ENCODE measurements at places on chromosomes 6 and 20.
A peak's percentile ranks its signal among the peaks of the same experiment; 100 is the strongest.

DNA sequence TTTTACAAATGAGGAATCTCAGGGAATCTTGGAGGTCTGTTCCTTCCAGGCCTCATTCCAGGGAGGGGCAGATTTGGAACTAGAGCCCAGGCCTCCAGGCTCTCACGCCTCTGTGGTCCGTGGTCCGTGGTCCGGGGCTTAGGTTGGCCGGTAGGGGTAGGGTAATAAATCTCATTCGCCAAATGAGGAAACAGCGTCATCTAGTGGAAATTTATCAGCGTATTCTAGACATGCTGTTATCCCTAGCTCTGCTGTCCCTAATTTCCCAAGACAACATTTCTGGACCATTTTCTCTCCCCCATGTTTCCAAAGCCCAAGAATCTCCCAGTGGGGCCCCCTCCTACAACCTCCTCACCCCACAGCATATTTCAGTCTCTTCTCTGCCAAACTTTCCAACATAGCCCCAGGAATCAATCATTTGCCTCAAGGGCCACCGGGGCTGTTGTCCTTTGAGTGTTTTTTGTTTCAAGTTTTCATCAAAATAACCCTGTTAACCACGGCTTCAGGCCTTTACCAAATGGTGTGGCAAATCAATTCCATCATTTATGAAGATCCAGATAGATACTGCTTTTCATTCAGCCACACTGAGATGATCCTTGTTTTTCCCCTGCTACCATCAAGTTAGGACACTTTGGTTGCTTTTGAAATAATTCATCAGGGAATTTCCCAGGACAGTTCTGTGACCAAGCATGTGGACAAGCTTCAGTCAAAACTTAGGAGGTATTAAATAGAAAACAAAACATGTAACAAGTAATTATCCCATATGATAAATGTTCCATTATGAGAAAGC is 126.8 kb downstream of the ALDH8A1 start:
- H3K36me3 ChIP-seq: no peaks in the 10 kb centered on the region
- no peak overlapping the region for H3K27ac ChIP-seq

- H3K27ac ChIP-seq: no peak overlapping the region
- DNase-seq: no peak
- H3K4me3 ChIP-seq: no peak overlapping the region
- no peaks in the 10 kb centered on the region for H3K27me3 ChIP-seq
These were observed 366.7 kb downstream of the THBS2 start for GRCh38 chr6:168886964-168887363.

DNA sequence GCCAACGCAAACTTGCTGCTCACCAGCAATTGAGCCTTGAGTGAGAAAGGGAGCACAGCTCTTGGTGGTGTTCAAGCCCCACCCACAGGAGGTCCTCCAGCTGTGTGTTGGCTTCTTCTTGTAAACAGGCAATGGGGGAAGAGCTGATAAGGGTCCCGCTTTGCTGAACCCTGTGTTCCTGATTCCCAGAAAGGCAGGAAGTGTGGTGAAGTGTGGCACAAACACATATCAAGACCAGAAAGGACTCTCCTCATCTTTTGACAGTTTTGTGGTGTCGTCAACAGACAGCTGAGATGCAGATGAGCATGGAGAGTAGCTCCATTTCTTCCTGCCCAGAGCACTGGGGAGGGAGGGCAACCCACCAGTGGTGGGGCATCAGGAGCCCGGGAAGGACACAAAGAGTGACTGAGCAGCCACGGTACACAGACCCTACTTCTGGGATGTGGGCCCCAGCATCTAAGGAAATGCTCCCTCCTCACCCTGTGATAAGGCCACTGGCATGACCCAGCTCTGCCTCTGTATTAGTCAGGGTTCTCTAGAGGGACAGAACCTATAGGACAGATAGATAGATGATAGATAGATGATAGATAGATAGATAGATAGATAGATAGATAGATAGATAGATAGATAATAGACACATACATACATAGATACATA is 188.9 kb upstream of the TAB2 start:
- H3K36me3 ChIP-seq: no peaks in the 10 kb centered on the region
- H3K27ac ChIP-seq: no peak overlapping the region
- H3K27me3 ChIP-seq: no peaks in the 10 kb centered on the region

- H3K4me3 ChIP-seq: no peak overlapping the region
- H3K27me3 ChIP-seq: no peaks in the 10 kb centered on the region
- H3K4me1 ChIP-seq: no peaks in the 10 kb centered on the region
- peaks cover 42% of the 10 kb centered on the region for H3K36me3 ChIP-seq
- H3K27ac ChIP-seq: no peak overlapping the region
These were observed 48.4 kb downstream of the DHX35 start for GRCh38 chr20:39010496-39010895.

- DNase-seq: no peak
- no peak overlapping the region for H3K27ac ChIP-seq
- no peaks in the 10 kb centered on the region for H3K27me3 ChIP-seq
These were observed 610.3 kb downstream of the RNF144B start for GRCh38 chr6:18997375-18997826.

DNA sequence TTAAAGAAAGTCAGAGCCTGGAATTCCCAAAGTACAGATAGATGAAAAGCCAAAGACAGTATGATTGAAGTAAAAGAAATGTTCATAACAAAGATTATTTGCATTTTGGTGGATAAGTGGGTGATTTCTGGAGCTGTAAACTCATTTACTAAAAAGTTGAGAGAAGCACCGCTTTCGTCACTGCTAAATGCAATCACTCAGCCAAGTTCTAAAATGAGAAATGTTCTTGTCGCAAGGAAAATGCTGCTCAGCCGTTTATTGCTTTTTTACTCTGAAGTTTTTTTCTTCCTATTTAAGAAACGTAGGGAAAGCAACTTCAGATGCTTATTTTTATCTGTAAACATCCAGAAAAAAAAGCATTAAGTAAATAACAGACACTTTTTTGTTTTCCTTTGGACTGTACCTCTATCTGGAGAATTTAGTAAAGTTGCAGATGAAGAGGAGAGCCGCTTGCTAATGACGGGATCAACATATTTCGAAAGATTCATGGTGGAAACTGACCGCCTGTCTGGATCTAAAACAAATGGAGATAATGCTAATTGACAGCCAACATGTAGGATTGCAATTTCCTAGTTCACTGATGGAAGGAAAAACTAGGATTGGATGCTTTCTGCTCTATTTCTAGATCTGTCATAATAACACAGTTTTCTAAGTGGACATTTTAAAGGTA is 93.8 kb upstream of the BCLAF1 start:
- H3K4me1 ChIP-seq: no peaks in the 10 kb centered on the region
- no peak for DNase-seq
- no peaks in the 10 kb centered on the region for H3K36me3 ChIP-seq
- no peaks in the 10 kb centered on the region for H3K27me3 ChIP-seq
- H3K27ac ChIP-seq: no peak overlapping the region

DNA sequence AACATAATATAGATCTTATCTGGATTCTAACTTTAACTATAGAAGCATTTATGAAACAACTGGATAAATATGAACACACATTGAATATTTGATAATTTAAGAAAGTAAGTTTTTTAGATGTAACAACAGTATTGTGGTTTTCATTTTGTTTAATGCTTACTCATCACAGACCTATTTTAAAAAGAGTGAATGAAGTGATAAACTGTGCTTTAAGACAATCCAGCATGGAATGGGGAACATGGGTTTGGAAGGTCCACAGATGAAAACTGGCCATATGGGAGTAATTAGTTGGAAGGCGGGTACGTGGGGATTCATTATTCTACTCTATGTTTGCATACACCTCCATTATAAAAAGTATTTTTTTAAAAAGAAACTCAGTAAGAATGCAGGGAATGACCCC is 21.2 kb downstream of the EPB41L2 start:
- no peaks in the 10 kb centered on the region for H3K27me3 ChIP-seq
- no peak overlapping the region for H3K4me3 ChIP-seq
- DNase-seq: no peak

DNA sequence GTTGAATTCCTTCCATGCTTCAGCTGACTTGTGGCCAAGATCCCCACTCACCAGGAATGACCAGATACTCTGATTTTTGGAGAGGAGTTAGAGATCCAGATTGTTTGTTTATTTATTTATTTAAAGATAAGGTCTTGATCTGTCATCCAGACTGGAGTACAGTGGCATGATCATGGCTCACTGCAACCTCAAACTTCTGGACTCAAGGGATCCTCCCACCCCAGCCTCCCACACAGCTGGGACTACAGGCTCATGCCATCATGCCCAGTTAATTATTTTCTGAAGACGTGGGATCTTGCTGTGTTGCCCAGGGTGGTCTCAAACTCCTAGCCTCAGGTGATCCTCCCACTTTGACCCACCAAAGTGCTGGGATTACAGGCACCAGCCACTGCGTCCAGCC is 4.1 kb upstream of the SPATA2 start:
- no peaks in the 10 kb centered on the region for H3K27me3 ChIP-seq
- no peak overlapping the region for H3K4me3 ChIP-seq

DNA sequence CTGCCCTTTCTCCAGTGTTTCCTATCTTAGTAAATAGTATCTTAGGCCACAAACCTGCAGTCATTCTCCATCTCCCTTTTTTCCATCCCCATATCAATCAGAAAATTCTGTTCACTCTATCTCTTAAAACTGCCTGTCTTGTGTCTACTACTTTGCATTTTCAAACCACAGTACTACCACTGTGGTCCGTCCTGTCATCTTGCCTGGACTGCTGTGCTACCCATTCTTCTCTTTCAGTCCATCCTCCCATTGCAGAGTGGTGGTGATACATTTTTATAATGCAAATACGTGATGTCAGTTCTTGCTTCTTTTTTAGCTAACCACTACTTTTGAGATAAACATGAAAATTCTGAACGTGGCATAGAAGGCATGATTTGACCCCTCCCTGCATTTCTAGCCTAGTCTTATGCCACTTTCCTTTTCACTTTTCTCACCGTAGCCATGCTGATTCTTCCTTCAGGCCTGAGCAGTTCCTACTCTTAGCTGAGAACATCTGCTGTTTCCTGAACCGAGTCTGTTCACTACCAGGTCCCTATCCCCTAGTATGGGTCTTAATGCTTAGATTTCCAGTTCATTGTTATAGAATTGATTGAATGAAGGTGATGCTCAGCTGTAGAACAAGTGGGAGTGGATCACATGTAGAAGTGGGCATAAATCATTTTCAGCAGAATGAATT is 13.8 kb downstream of the TBPL1 start:
- H3K27ac ChIP-seq: no peak overlapping the region
- no peak overlapping the region for H3K4me3 ChIP-seq
- DNase-seq: no peak
- no peaks in the 10 kb centered on the region for H3K36me3 ChIP-seq

DNA sequence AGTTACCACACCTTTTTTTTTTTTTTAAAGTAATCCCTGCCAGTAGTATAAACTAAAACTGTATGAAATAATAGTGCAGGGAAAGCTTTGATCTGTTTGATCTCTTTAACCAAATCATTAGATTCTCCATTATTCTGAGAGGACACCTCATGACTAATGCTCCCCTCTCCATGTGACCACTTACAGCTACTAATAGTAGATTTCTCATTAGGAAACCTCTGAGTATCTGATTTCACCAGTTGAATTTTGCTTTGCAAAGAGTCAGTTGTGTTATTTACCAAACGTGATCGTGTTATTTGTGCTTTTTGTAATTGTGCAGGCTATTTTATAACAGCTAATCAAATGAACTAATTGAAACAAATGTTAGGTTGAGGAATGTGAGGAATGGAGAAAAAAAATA is 12.5 kb downstream of the CASP8AP2 start:
- no peaks in the 10 kb centered on the region for H3K36me3 ChIP-seq
- H3K27me3 ChIP-seq: no peaks in the 10 kb centered on the region
- DNase-seq: no peak
- H3K4me1 ChIP-seq: peaks cover 9% of the 10 kb centered on the region

DNA sequence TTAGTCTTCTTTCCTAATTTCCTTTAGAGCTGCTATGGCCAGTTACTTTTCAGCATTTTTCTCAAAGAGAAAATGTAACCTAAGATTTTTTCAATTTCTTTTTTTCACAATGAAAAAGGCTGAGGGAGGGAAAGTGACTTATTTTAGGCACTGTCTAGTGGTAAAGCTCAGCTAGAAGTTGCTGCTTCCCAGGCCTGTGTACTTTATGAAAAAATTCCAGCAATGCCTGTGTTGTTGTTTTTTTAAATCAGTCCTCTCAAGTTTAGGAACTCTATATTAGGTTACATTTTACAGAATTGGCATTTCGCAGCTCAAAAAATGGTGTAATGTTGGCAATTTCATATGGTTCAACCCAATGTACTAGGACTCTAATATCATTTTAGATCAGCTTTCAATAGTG is 269.6 kb downstream of the ARID1B start:
- no peak overlapping the region for H3K27ac ChIP-seq

- no peak overlapping the region for H3K4me3 ChIP-seq
- no peaks in the 10 kb centered on the region for H3K4me1 ChIP-seq
- no peak overlapping the region for H3K27ac ChIP-seq
- no peak for DNase-seq
- H3K36me3 ChIP-seq: no peaks in the 10 kb centered on the region
These were observed 133.5 kb downstream of the TBC1D7 start for GRCh38 chr6:13194852-13195251.

DNA sequence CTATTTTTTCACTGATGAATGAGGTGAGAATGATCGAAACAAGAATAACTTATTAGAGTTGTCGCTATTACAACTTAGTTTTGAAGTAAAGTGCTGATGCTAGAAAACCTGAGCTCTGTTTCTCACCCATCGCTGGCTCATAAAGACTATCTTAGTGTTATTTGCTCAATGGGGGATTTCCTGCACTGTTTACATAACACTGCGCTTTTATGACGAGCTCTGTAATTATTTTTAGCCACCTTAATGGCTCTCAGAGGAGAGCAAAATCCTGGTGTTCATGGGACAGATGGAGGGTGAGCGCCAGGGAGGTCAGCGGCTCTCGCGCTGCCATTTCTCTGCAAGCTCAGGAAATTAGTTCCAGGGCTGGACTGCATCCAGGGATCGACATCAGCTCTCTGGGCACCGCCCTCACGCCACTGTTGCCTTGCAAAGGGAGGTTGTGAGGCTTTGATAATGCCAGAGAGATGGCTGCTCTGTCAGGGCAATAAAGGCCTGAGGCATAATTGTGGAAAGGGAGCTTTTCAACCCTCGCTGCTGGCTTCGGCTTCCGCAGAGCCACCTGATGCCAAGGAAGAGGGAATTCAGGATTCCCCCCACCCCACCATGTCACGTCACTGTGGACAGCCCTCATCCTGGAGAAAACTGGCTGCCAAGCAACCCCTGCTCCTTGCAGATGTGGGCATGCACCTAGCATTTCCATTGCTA is 72.0 kb downstream of the DACT2 start:
- no peak overlapping the region for H3K4me3 ChIP-seq
- H3K36me3 ChIP-seq: no peaks in the 10 kb centered on the region
- no peaks in the 10 kb centered on the region for H3K4me1 ChIP-seq

DNA sequence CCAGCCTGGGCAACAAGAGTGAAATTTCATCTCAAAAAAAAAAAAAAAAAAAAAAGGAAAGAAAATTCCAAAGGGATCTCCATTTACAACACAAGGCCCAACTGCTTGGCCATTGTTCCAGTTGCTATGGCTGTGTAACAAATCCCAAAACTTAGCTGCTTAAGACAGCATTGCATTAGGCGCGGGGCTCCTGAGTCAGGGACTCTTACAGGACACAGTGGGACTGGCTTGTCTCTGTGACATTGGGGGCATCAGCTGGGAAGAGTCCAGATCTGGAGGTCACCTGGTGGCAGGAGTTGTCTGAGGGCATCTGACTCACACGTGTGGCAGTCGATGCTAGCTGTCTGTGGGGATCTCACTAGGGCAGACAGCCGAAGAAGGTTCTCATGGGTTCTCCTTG is 35.6 kb downstream of the TTLL9 start:
- DNase-seq: peak; percentile 32
- no peak overlapping the region for H3K27ac ChIP-seq
- H3K36me3 ChIP-seq: no peaks in the 10 kb centered on the region
- no peak overlapping the region for H3K4me3 ChIP-seq

GRCh38 chr6:105194106-105194505 is 14.3 kb upstream of the POPDC3 start:
- no peaks in the 10 kb centered on the region for H3K4me1 ChIP-seq
- no peak overlapping the region for H3K27ac ChIP-seq
- no peaks in the 10 kb centered on the region for H3K36me3 ChIP-seq
- no peak for DNase-seq
- no peak overlapping the region for H3K4me3 ChIP-seq
- no peaks in the 10 kb centered on the region for H3K27me3 ChIP-seq

All from sigmoid colon (tissue), 7 donors.